GM23248 (cell line): ENCODE measurements at places on chromosomes 4 and X. TPM values are rescaled to one million over a fixed set of nuclear protein-coding genes. Genes with fewer than 3 reads are reported as not detected.

Gene ZNF280C
- total RNA-seq: 3.2 and 3.4 TPM in 2 replicates

Gene CT47B1
- not detected in 2 replicates for total RNA-seq

Gene ERCC6L
- total RNA-seq: 1.9 and 3.0 TPM in 2 replicates

Gene GLRA2
- total RNA-seq: 0.22 TPM in 1 of 2 replicates, not detected in the other

Gene SLAIN2
- total RNA-seq: 60.4 and 98.3 TPM in 2 replicates

Gene ITGB1BP2
- 0.22 and 0.25 TPM in 2 replicates for total RNA-seq

Gene TFDP3
- total RNA-seq: not detected in 2 replicates

Gene ABCD1
- total RNA-seq: 24.4 and 24.9 TPM in 2 replicates

Gene FAAH2
- total RNA-seq: 0.11 TPM in 1 of 2 replicates, not detected in the other

GRCh38 chr4:31328932-31329331, 608.8 kb downstream of the PCDH7 start:
- no peak overlapping the region for H3K4me3 ChIP-seq
- H3K36me3 ChIP-seq: no peaks in the 10 kb centered on the region
- DNase-seq: no peak

GRCh38 chr4:105194328-105195231, 47.9 kb downstream of the TET2 start:
- H3K27me3 ChIP-seq: no peaks in the 10 kb centered on the region
- DNase-seq: peak; percentile 54
- no peaks in the 10 kb centered on the region for H3K36me3 ChIP-seq
- peaks cover 72% of the 10 kb centered on the region for H3K4me1 ChIP-seq
- H3K27ac ChIP-seq: peak overlapping the region; percentile 2; the same call in 1 of the 2 replicates

- no peaks in the 10 kb centered on the region for H3K36me3 ChIP-seq
- peak overlapping the region; percentile 97 for H3K27ac ChIP-seq
- H3K27me3 ChIP-seq: no peaks in the 10 kb centered on the region
- peaks cover 45% of the 10 kb centered on the region for H3K4me1 ChIP-seq
- H3K4me3 ChIP-seq: peak overlapping the region; percentile 96
These were observed 1.4 kb downstream of the ANKRD17 start for GRCh38 chr4:73257234-73257633.

DNA sequence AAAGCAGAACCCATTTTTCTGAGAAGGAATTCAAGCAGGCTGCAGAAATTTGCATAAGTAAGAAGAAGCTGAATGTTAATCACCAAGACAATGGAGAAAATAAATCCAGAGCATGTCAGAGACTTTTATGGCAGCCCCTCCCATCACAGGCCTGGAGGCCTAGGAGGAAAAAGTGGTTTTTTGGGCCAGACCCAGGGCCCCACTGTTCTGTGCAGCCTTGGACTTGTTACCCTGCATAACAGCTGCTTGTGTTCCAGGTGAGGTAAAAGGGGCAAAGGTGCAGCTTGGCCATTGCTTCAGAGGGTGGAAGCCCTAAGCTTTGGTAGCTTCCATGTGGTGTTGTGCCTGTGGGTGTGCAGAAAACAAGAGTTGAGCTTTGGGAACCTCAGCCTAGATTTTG, 1516.2 kb upstream of the PCDH10 start:
- no peak overlapping the region for H3K27ac ChIP-seq
- DNase-seq: no peak
- no peak overlapping the region for H3K4me3 ChIP-seq
- H3K4me1 ChIP-seq: no peaks in the 10 kb centered on the region
- no peaks in the 10 kb centered on the region for H3K27me3 ChIP-seq

DNA sequence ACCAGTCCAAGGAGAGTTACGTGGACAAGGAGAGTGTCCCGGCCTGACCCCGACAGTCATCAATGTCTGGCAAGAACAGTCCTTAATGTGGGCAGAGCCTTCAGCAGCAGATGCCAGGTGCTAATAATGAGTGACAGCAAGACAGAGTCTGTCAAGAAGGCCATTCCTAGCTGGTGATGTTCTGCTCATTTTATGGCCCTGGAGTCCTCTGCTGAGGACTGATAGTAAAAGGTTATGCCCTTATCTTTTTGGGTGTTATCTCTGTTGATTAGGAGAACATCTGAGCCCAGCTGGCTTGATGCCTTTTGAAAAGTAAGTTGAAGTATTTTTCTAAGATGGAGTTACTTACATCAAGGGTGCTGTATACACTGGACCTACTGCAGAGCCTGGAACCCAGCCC, 67.3 kb downstream of the SLC34A2 start:
- H3K4me3 ChIP-seq: no peak overlapping the region
- H3K27me3 ChIP-seq: no peaks in the 10 kb centered on the region
- no peak overlapping the region for H3K27ac ChIP-seq
- no peak for DNase-seq

DNA sequence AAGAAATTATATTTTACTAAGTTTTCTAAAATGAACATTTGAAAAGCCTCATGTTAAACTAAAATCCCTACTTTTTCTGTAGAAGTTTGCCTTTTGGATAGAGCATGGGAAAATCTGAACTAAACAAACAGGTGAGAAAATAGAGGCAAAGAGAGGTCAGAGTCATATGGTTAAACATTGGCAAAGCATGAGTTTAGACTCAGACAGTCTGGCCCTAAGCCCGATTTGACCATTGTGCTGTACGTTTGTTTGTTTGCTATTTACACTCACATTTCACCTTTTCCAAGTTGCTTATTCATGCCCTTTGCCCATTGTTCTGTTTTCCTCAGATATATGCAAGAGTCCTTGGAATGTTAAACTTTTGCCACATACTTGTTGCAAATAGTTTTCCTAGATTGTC, 85.4 kb downstream of the TIGD2 start:
- H3K4me3 ChIP-seq: no peak overlapping the region
- no peaks in the 10 kb centered on the region for H3K4me1 ChIP-seq
- no peak overlapping the region for H3K27ac ChIP-seq
- no peak for DNase-seq
- H3K36me3 ChIP-seq: no peaks in the 10 kb centered on the region

DNA sequence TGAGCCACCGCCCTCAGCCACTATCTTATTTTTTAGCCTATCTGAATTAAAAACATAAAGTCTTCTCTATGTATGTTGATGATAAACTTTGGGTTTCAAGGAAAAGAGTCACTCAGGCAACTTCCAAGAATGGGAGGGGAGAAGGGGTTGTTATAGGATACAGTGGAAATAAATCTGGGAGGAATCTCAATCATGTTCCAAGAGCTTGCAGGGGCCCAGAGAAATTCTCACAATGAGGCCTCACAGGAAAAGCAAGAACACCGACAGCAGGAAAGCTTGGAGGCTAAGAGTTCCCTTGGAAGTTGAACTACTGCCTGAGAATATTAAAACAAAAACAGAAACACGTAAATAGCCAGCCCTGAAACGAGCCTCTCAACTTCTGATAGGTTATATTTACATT, 384.6 kb upstream of the IGFBP7 start:
- H3K36me3 ChIP-seq: no peaks in the 10 kb centered on the region
- no peak overlapping the region for H3K27ac ChIP-seq
- no peak overlapping the region for H3K4me3 ChIP-seq
- no peaks in the 10 kb centered on the region for H3K4me1 ChIP-seq

DNA sequence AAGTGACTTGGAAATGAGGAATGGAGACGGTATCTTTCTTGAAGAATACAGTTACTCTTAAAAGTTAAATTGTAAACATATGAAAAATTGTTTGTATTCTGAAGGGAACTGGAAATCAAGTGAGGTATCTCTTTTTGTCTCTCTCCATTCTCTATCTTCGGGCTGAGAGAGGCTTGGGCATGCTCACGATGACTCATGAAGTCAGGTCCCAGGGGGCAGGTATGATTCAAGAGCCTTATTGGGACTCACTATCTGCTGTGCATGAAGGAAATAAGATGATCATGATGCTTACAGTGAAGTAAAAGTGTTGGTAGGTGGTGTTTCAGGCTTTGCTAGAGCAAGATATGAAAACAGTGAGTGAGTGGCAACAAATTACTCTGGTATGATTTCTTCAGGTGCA, 200.4 kb upstream of the PITX2 start:
- H3K4me3 ChIP-seq: no peak overlapping the region
- no peak overlapping the region for H3K27ac ChIP-seq
- H3K36me3 ChIP-seq: no peaks in the 10 kb centered on the region
- no peaks in the 10 kb centered on the region for H3K27me3 ChIP-seq
- no peaks in the 10 kb centered on the region for H3K4me1 ChIP-seq

DNA sequence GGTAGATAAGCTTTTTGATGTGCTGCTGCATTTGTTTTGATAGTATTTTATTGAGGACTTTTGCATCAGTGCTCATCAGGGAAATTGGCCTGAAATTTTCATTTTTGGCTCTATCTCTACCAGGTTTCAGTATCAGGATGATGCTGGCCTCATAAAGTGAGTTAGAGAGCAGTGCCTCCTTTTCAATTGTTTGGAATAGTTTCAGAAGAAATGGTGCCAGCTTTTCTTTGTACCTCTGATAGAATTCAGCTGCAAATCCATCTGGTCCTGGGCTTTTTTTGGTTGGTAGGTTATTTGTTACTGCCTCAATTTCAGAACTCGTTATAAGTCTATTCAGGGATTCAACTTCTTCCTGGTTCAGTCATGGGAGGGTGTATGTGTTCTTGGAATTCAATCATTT, 15.6 kb upstream of the TMPRSS11F start:
- H3K4me1 ChIP-seq: no peaks in the 10 kb centered on the region
- no peak overlapping the region for H3K4me3 ChIP-seq
- no peaks in the 10 kb centered on the region for H3K36me3 ChIP-seq
- no peak for DNase-seq

DNA sequence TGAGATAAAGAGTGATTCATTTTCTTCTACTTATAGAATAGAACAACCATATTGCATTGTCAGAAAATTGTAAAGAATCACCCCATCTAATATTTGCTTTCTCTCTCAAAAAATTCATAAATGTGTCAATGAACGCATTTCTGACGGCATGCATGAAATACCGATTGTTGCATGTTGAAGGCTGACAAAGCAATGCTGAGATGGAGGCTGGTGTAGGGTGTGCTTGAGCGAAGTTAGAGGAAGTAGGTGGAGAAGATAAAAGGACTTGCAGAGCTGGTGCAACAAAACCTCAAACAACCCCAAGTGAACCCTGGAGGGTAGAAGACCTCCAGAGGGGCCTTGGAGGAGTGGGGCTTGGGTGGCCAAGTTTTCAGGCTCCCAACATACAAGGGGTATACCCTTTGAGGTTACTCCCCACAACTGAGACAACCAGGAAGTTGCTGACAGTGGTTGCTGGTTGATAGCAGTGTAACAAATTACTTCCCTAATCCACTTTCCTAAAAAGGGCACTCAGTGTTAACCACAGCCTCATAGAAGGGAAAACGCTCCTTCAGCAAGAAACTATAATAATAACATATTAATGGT, 452.7 kb downstream of the NLGN4X start:
- H3K27me3 ChIP-seq: no peaks in the 10 kb centered on the region
- no peak overlapping the region for H3K27ac ChIP-seq

- peaks cover 15% of the 10 kb centered on the region; the same call in 1 of the 2 replicates for H3K4me1 ChIP-seq
- H3K27me3 ChIP-seq: no peaks in the 10 kb centered on the region
- peak overlapping the region; percentile 80 for H3K27ac ChIP-seq
- peak; percentile 70 for DNase-seq
- H3K36me3 ChIP-seq: peaks cover 9% of the 10 kb centered on the region; the same call in 1 of the 2 replicates
These were observed 408 bp downstream of the TMEM33 start for GRCh38 chr4:41935652-41936021.

GRCh38 chr4:25215511-25215910, 18.3 kb upstream of the PI4K2B start:
- H3K27me3 ChIP-seq: no peaks in the 10 kb centered on the region
- H3K27ac ChIP-seq: no peak overlapping the region
- DNase-seq: no peak
- H3K36me3 ChIP-seq: no peaks in the 10 kb centered on the region
- H3K4me3 ChIP-seq: no peak overlapping the region
- H3K4me1 ChIP-seq: no peaks in the 10 kb centered on the region

GRCh38 chr4:60780874-60781273, 419.3 kb upstream of the ADGRL3 start:
- no peaks in the 10 kb centered on the region for H3K4me1 ChIP-seq
- no peak for DNase-seq
- H3K27me3 ChIP-seq: no peaks in the 10 kb centered on the region
- no peak overlapping the region for H3K27ac ChIP-seq

GRCh38 chr4:111773858-111774257, 371.4 kb upstream of the FAM241A start:
- no peaks in the 10 kb centered on the region for H3K36me3 ChIP-seq
- no peak overlapping the region for H3K27ac ChIP-seq
- peak; percentile 24 for DNase-seq
- no peak overlapping the region for H3K4me3 ChIP-seq
- peaks cover 24% of the 10 kb centered on the region for H3K4me1 ChIP-seq

DNA sequence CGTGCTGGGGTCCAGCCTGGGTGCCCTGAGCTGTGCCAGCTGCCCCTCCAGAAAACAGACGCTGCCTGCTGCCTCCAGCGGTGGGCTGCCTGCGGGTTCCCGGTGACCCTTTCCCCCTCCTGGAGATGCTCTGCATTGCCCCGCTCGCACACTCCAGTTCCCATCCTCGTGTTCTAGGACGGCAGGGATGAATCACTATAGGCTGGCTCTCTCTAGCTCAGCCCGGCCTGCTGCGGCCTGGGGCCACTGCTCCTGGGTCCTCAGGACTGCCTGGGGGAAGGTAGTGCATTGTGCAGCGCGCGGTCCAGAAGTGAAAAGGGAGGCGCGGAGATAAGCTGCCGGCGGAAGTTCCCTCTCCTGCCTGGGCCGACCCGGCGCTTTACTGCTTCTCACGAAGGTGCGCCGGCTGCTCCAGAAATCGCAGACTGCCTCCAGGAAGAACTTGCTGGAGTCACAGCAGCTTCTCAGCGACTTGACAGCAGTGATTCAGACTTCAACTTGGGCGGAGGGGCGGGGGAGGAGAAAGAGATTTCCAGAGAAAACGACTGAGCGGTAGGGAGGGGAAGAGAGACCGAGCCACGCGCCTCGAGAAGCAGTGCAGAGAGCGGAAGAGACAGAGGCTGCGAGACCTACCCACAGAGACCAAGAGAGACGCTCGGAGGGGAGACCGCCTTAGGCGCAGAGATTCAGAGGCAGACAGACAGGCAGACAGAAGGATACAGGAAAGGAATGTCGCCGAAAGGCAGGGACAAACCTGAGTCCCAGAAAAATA, 6.7 kb upstream of the MSX1 start:
- H3K4me1 ChIP-seq: peaks cover 8% of the 10 kb centered on the region; the same call in 1 of the 2 replicates
- no peaks in the 10 kb centered on the region for H3K36me3 ChIP-seq
- peak overlapping the region; percentile 68 for H3K4me3 ChIP-seq
- peak; percentile 95 for DNase-seq

DNA sequence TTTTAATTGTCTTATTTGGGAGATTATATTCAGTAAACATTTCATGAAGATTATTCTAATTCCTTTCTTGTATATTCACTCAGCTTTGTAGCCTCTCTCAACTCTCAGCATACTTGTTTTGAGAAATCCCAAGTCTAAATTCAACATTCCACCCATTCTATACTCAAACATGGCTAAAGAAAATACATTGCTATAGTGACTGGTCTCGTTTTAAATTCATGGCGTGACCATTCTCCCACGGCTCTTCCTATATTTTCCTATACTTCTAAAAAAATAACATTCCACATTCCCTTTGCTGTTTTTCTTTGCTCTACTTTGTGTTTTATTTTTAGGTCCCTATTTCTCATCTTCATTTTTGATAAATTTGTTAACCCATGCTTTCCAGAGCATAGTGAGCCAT, 49.2 kb upstream of the UGT2A1 start:
- H3K4me3 ChIP-seq: no peak overlapping the region
- no peaks in the 10 kb centered on the region; the same call in 1 of the 2 replicates for H3K27me3 ChIP-seq
- no peak for DNase-seq
- H3K4me1 ChIP-seq: no peaks in the 10 kb centered on the region

- no peaks in the 10 kb centered on the region for H3K27me3 ChIP-seq
- no peak overlapping the region for H3K4me3 ChIP-seq
- no peak overlapping the region for H3K27ac ChIP-seq
- H3K36me3 ChIP-seq: no peaks in the 10 kb centered on the region
These were observed 13.2 kb downstream of the HS3ST1 start for GRCh38 chr4:11415409-11416070.

- H3K27me3 ChIP-seq: no peaks in the 10 kb centered on the region
- H3K4me1 ChIP-seq: peaks cover 9% of the 10 kb centered on the region; the same call in 1 of the 2 replicates
- no peak overlapping the region for H3K4me3 ChIP-seq
- H3K36me3 ChIP-seq: no peaks in the 10 kb centered on the region
- DNase-seq: no peak
These were observed 131.5 kb downstream of the GABRA2 start for GRCh38 chr4:46258431-46258830.
